Activated naive CD8-positive, alpha-beta T cell treated with anti-CD3 and anti-CD28 coated beads, Interleukin-2, amount 50 U/mL, for 24 hours (primary cell): ENCODE measurements at places on chromosomes 3 and 15.

GRCh38 chr3:23035927-23036640 lies 167.0 kb upstream of the UBE2E2 start:
- no peaks in the 10 kb centered on the region for H3K27me3 ChIP-seq
- H3K4me1 ChIP-seq = peaks cover 26% of the 10 kb centered on the region
- peaks cover 2% of the 10 kb centered on the region for H3K36me3 ChIP-seq
- no peak overlapping the region for H3K4me3 ChIP-seq
- no peak overlapping the region for H3K27ac ChIP-seq

GRCh38 chr15:53962646-53963561 lies 15.3 kb upstream of the UNC13C start:
- no peak overlapping the region for H3K4me3 ChIP-seq
- peaks cover 7% of the 10 kb centered on the region for H3K27me3 ChIP-seq
- no peaks in the 10 kb centered on the region for H3K36me3 ChIP-seq
- no peaks in the 10 kb centered on the region for H3K4me1 ChIP-seq
- no peak overlapping the region for H3K27ac ChIP-seq

GRCh38 chr3:139235192-139235591 lies 108.6 kb upstream of the MRPS22 start:
- H3K4me3 ChIP-seq = no peak overlapping the region
- H3K4me1 ChIP-seq = peaks cover 2% of the 10 kb centered on the region
- no peak for DNase-seq
- H3K27ac ChIP-seq = no peak overlapping the region
- no peaks in the 10 kb centered on the region for H3K36me3 ChIP-seq
- H3K27me3 ChIP-seq = peaks cover 7% of the 10 kb centered on the region

GRCh38 chr15:99719096-99719541 lies 14.1 kb downstream of the LYSMD4 start:
- H3K36me3 ChIP-seq = peaks cover 6% of the 10 kb centered on the region
- H3K27me3 ChIP-seq = no peaks in the 10 kb centered on the region
- H3K4me1 ChIP-seq = peaks cover 43% of the 10 kb centered on the region
- DNase-seq = no peak

DNA sequence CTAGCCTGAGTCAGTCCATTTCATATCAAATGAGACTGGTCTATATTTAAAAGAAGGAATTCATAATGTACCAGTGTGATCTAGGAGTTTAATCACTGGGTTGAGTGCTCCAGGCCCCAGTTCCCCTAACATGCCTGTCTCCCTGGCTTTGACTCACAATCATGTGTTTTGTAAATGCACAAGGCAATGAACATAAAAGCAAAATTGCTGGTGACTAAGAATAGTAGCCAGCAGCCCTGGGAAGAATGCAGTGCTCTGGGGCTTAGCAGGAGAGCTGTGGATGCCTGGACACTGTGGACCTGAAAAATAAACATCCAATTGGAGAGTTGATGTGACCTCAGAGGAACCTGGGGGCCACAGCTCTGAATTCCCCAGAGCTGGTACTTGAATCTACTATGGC lies 50.3 kb downstream of the SYNPR start:
- no peaks in the 10 kb centered on the region for H3K36me3 ChIP-seq
- DNase-seq = no peak
- H3K4me1 ChIP-seq = no peaks in the 10 kb centered on the region
- no peaks in the 10 kb centered on the region for H3K27me3 ChIP-seq
- no peak overlapping the region for H3K4me3 ChIP-seq
- H3K27ac ChIP-seq = no peak overlapping the region

- H3K27ac ChIP-seq = no peak overlapping the region
- no peak for DNase-seq
- no peaks in the 10 kb centered on the region for H3K4me1 ChIP-seq
- H3K36me3 ChIP-seq = no peaks in the 10 kb centered on the region
These were observed 189.6 kb upstream of the UMPS start for GRCh38 chr3:124540550-124541211.

GRCh38 chr3:32310336-32310735 lies 71.9 kb downstream of the CMTM8 start:
- no peaks in the 10 kb centered on the region for H3K36me3 ChIP-seq
- no peak overlapping the region for H3K27ac ChIP-seq
- DNase-seq = no peak
- no peak overlapping the region for H3K4me3 ChIP-seq
- H3K4me1 ChIP-seq = peaks cover 24% of the 10 kb centered on the region
- H3K27me3 ChIP-seq = no peaks in the 10 kb centered on the region

DNA sequence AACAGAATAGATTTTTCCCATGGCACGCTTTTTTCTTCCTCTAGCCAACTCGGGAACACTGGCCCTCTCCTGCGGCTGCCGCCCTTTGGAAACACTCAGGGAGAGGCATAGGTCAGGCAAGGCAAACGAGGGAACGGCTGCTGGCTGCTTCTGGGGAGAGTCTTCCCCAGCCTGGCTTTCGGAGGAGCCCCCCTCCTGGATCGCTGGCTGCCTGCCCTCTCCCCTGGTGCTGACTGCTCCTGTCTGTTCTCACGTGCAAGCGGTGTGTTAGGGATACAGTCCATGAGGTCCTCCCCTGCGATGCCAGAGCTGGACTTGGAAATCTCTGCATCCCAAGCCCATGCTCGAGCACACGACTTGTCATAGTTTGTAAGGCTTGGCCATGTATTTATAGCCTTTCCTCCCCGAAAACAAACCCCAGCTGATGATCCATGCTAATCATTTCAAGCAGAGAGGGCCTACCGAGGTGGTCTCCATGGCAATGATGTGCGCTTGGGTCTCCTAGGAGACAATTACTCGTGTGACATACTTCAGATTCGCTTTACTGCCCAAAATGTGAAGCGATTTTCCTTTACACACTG lies 315.6 kb upstream of the ATP10A start:
- H3K27me3 ChIP-seq = no peaks in the 10 kb centered on the region
- H3K27ac ChIP-seq = no peak overlapping the region
- no peaks in the 10 kb centered on the region for H3K4me1 ChIP-seq
- no peak overlapping the region for H3K4me3 ChIP-seq
- H3K36me3 ChIP-seq = no peaks in the 10 kb centered on the region

GRCh38 chr15:86502301-86502700 lies 422.6 kb downstream of the AGBL1 start:
- no peak overlapping the region for H3K27ac ChIP-seq
- no peak for DNase-seq
- no peaks in the 10 kb centered on the region for H3K4me1 ChIP-seq
- H3K27me3 ChIP-seq = no peaks in the 10 kb centered on the region

DNA sequence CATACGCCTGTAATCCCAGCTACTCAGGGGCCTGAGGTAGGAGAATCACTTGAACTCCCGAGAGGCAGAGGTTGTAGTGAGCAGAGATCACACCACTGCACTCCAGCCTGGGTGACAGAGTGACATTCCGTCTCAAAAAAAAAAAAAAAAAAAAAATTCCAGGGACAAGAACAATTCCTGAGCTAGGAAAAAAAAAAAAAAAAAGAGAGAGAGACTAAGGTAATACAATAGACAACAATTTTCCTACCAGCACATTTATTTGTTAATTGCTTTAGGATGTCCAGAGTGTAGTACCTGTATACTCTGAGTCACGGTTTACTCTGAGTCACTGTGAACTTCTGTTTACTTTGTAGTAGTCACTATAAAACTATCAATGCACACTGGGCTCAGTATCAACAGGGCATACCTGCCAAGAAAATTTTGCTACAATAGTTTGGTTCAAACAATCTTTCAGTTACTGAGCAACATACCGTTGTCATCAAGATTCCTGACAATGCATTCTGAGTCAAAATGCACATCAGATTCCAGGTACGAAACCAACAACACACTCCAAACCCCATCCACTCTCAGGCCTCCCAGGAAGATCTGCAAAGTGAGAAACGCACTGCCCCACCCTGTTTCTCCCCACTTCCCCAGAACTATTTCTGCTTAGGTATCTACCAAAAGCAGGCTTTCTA lies 28.3 kb downstream of the IGF2BP2 start:
- DNase-seq = no peak
- no peak overlapping the region for H3K4me3 ChIP-seq
- peaks cover 11% of the 10 kb centered on the region for H3K27me3 ChIP-seq
- no peaks in the 10 kb centered on the region for H3K36me3 ChIP-seq
- H3K4me1 ChIP-seq = peaks cover 6% of the 10 kb centered on the region

DNA sequence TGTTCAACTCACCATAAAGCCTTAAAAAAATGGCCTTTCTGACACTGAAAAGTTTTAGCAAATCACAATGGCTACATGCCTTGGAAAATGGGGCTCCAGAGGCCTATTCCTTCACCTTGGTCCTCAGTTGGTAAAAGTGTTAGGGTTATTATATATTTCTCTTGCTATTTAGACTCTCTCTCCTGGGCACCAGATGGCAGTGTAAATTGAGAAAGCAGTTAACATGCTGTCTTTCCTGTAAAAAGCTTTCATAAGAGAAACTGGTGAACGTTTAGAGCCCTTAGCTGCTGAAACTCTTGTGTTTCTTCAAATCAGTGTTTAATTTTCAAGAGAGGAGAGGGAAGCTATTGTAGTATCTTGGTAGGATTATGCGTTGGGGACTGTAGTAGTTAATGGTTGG lies 89.9 kb downstream of the LRTM1 start:
- H3K27ac ChIP-seq = no peak overlapping the region
- H3K4me3 ChIP-seq = no peak overlapping the region
- no peak for DNase-seq
- no peaks in the 10 kb centered on the region for H3K27me3 ChIP-seq

GRCh38 chr15:85649372-85649771 lies 145.4 kb downstream of the KLHL25 start:
- peak overlapping the region; percentile 5 for H3K4me3 ChIP-seq
- peak; percentile 29 for DNase-seq
- H3K27me3 ChIP-seq = no peaks in the 10 kb centered on the region

DNA sequence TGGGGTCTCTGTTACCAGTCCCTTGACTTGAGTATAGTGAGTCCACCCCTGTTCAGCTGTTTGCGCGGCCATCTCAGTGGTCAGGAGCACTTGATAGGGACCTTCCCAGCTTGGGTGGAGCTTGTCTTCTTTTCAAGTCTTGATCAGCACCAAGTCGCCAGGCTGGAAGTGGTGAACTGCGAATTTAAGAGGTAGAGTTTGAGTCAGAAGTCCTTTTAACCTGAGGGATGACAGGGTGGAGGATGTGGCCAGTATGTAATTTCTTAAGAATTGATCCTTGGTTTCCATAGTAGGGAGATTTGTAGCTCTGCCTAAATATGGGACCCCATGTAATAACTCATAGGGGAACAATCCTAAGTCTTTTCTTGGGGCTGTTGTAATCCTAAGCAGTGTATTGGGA lies 86.3 kb upstream of the XCR1 start:
- no peak for DNase-seq
- H3K36me3 ChIP-seq = no peaks in the 10 kb centered on the region
- no peak overlapping the region for H3K4me3 ChIP-seq
- no peak overlapping the region for H3K27ac ChIP-seq
- H3K4me1 ChIP-seq = peaks cover 35% of the 10 kb centered on the region

- no peak overlapping the region for H3K27ac ChIP-seq
- peaks cover 14% of the 10 kb centered on the region for H3K36me3 ChIP-seq
- H3K4me1 ChIP-seq = peaks cover 24% of the 10 kb centered on the region
- no peak overlapping the region for H3K4me3 ChIP-seq
- no peaks in the 10 kb centered on the region for H3K27me3 ChIP-seq
- no peak for DNase-seq
These were observed 20.5 kb downstream of the EXOG start for GRCh38 chr3:38516669-38517068.

DNA sequence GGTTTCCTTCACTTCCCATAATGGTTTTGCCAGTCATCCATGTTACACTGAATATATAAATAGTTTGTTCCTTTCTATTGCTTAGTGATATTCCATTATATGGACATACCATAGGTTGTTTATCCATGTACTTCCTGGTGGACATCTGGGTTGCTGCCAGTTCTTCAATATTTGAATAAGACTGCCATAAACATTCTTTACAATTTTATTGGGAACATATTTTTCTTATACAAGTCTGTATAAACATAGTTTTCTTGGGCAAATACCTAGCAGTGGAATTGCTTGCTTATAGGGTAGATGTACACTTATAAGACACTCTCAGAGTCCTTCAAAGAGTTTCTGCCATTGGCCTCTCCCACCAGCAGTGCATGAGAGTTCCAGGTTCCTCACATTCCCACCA lies 231.4 kb downstream of the OPA1 start:
- DNase-seq = no peak
- no peak overlapping the region for H3K4me3 ChIP-seq
- no peak overlapping the region for H3K27ac ChIP-seq
- no peaks in the 10 kb centered on the region for H3K4me1 ChIP-seq

- H3K4me3 ChIP-seq = no peak overlapping the region
- peaks cover 2% of the 10 kb centered on the region for H3K4me1 ChIP-seq
- DNase-seq = no peak
- H3K36me3 ChIP-seq = no peaks in the 10 kb centered on the region
- no peaks in the 10 kb centered on the region for H3K27me3 ChIP-seq
These were observed 167.2 kb downstream of the KCNMB2 start for GRCh38 chr3:178703268-178703975.

GRCh38 chr3:111636366-111636885 lies 41.3 kb upstream of the ZBED2 start:
- H3K4me1 ChIP-seq = no peaks in the 10 kb centered on the region
- DNase-seq = no peak
- H3K36me3 ChIP-seq = peaks cover 49% of the 10 kb centered on the region
- no peaks in the 10 kb centered on the region for H3K27me3 ChIP-seq
- no peak overlapping the region for H3K27ac ChIP-seq
- H3K4me3 ChIP-seq = no peak overlapping the region

- no peak for DNase-seq
- H3K27me3 ChIP-seq = no peaks in the 10 kb centered on the region
- H3K27ac ChIP-seq = no peak overlapping the region
- no peaks in the 10 kb centered on the region for H3K36me3 ChIP-seq
- no peaks in the 10 kb centered on the region for H3K4me1 ChIP-seq
These were observed 59.7 kb downstream of the KCNAB1 start for GRCh38 chr3:156180077-156180476.

DNA sequence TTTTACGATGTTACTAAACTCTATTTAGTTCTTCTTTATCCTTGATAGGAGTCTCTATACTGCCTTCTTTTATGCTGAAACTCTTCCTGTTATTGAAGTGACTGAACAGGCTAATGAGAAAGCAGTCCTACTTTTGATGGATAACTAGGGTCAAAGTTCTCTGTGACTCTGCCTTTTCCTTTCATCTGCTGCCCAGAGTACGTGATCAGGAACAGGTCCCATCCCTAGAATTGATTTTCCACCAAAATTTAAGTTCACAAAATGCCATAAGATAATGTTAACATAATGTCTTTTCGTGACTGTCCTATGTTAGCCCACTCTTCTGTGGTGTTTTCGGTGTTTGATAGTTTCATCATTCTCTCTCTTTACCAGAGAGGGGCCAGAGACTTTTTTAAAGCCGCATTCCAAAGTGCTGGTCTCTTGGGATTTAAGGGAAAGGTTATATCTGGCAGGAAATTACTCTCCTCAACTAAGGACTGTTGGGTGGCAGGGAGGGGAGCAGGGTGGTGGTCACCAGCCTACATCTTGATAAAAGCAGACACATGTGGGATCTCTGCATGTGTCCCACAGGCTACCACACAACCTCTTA lies 50.3 kb upstream of the PLXND1 start:
- H3K36me3 ChIP-seq = peaks cover 1% of the 10 kb centered on the region
- peaks cover 16% of the 10 kb centered on the region for H3K4me1 ChIP-seq
- no peak overlapping the region for H3K4me3 ChIP-seq
